ENCODE measurements at places on chromosomes 16 and 17. TPM values are rescaled to one million over a fixed set of nuclear protein-coding genes. Genes with fewer than 3 reads are reported as not detected.
A peak's percentile ranks its signal among the peaks of the same experiment; 100 is the strongest.

DNA sequence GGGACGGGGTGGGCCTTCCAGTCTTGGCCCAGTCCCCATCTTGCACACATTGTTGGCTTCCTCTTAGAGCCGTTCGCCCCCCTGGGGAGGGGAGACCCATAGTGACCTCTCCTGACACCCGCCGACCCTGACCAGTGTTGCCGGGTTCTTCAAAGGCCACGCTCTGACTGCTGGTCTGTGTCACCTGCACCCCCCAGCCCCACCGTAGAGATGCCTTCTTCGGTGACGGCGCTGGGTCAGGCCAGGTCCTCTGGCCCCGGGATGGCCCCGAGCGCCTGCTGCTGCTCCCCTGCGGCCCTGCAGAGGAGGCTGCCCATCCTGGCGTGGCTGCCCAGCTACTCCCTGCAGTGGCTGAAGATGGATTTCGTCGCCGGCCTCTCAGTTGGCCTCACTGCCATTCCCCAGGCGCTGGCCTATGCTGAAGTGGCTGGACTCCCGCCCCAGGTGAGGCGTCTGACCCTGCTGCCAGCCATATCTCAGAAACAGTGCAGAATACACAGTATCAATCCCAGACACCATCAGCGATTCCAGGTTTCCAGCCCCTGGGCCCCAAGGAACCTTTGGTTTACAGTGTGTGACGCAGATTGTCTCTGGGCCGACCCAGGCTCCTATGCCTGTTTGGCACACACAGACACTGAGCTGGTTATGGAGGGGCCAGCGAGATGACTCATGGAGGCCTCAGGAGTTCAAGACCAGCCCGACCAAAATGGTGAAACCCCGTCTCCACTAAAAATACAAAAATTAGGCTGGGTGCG lies 1.3 kb downstream of the SLC26A11 start:
- peak; percentile 24 for DNase-seq
- H3K27ac ChIP-seq: no peak overlapping the region
- H3K4me3 ChIP-seq: peak overlapping the region; percentile 70

DNA sequence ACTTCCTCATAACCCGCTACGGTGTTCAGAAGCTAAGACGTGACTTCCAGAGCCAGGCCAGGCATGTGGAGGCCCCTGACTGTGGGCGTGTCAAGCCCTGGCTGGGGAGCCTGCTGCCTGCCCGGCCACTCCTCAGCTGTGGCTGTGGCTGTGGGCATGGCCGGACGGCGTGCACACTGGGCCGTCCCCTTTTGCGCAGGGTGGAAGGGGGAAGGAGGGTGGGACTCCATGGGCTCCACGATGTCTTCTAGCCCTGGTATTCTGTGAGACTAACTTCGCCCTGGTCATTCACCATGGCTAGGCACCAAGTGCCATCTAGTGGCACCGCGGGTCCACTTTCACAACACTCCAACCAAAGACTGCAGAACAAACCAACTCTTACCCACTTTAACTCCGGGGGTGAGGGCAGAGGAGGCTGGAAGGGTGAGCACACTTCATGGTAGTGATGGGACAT lies 67.9 kb downstream of the N4BP1 start:
- H3K36me3 ChIP-seq: peaks cover 13% of the 10 kb centered on the region
- no peak overlapping the region for H3K4me3 ChIP-seq
- H3K27me3 ChIP-seq: no peaks in the 10 kb centered on the region
- DNase-seq: peak; percentile 72
- peaks cover 23% of the 10 kb centered on the region for H3K4me1 ChIP-seq

- H3K36me3 ChIP-seq: no peaks in the 10 kb centered on the region
- no peak overlapping the region for H3K27ac ChIP-seq
- no peaks in the 10 kb centered on the region for H3K27me3 ChIP-seq
- DNase-seq: no peak
These were observed 381.7 kb downstream of the SLC39A11 start for GRCh38 chr17:72710834-72711233.

- DNase-seq: no peak
- H3K27me3 ChIP-seq: no peaks in the 10 kb centered on the region
- no peaks in the 10 kb centered on the region for H3K36me3 ChIP-seq
- H3K4me1 ChIP-seq: peaks cover 3% of the 10 kb centered on the region
These were observed 3.2 kb downstream of the NDE1 start for GRCh38 chr16:15653227-15653626.

DNA sequence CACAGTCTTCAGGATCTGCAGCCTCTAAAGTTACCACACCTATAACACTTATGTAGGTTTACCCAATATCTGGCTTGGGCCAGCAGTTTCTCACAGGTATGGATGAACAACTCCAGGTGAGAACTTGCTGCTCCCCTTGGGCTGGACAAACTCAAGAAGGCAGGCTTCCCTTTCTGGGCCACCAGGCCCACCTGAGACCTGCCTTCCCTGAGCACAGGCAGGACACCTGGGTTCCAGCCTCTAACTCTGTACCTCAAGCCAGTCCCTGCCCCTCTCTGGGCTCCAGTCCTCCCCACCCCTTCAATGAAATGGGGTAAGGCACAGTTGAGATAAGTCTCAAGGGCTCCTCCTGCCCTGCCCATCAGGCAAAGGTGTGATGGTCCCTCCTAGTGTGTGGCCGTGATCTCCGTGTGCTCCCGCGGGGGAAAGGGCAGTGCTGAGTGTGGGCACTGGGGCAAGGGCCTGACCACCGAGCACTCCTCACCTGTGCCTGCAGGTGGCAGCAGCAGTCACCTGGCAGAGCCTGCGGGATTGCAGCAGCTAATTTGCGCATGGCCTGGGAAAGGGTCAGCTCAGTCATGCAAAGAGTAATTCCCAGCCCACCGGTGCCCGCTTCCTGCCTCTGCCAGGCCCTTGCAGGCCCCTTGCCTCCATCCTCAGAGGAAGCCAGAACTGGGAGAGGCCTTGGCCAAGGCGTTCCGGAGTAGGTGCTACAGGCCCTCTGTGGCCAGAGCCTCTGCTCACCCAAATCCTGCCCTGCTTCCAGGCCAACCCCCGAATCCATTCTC lies 28.2 kb upstream of the ADGRG1 start:
- peak; percentile 85 for DNase-seq
- H3K4me3 ChIP-seq: no peak overlapping the region
- no peaks in the 10 kb centered on the region for H3K27me3 ChIP-seq
- H3K36me3 ChIP-seq: no peaks in the 10 kb centered on the region
- peak overlapping the region; percentile 79 for H3K27ac ChIP-seq
- H3K4me1 ChIP-seq: no peaks in the 10 kb centered on the region

DNA sequence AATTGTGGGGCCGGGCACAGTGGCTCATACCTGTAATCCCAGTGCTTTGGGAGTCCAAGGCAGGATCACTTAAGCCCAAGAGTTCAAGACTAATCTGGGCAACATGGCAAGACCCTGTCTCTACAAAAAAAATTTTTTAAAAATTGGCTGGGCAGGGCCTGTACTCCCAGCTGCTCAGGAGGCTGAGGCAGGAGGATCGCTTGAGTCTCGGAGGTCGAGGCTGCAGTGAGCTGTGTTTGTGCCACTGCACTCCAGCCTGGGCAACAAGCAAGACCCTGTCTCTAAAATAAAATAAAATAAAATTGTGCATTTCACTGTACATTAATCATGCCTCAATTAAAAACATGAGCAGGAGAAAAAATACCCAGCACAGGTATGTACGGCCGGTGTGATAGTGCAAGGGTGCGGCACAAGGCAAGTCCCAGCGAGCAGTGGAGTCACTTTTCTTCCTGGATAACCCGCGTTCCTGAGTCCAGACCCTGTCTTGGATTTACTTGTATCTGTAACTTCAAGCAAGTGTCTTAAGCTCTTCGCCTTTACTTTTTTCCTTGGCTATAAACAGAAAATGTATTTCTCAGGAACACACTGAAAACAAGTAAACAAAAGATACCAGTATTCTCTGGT lies 11.4 kb downstream of the ZDHHC7 start:
- H3K4me3 ChIP-seq: no peak overlapping the region
- H3K36me3 ChIP-seq: peaks cover 6% of the 10 kb centered on the region
- no peak for DNase-seq
- no peaks in the 10 kb centered on the region for H3K27me3 ChIP-seq
- no peak overlapping the region for H3K27ac ChIP-seq

DNA sequence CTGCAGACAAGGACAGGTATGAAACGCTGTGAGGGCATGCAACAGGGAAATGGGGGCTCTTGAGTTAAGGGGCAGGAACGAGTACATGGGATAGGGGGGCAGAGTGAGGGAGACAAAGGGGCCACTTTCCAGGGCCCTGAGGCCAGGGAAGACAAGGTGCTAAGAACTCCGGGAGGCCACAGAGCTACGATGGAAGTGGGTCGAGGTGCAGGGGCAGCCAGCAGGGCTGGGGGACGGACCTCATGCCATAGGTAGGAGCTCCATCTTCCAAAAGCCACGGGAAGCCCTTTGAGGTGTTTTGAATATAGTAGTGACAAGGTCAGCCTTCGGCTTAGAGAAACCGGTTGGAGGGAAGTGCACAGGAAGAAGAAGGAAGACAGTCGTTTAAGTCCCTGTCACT lies 35.6 kb downstream of the RBFOX3 start:
- no peak overlapping the region for H3K27ac ChIP-seq
- H3K27me3 ChIP-seq: no peaks in the 10 kb centered on the region
- H3K4me3 ChIP-seq: no peak overlapping the region
- H3K36me3 ChIP-seq: no peaks in the 10 kb centered on the region
- peak; percentile 10 for DNase-seq
- H3K4me1 ChIP-seq: no peaks in the 10 kb centered on the region

DNA sequence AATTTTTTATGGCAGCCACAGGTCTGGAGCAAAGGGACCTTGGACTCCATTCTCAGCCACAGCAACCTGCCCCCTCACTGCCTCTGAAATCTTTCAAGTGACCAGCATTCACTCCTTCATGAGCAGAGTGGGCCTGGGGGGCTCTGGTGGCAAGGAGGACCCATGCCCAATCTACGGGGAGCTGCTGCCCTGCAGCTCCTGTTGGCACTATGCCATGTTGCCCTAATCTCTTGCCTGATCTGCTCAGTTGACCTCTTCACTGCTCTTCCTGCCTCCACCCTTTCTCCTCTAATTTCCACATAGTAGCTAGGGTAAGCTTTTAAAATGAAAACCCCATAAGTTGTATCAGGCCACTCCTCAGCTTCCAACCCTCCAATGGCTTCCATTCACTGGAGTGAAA lies 2.9 kb upstream of the PRKCB start:
- no peak overlapping the region for H3K4me3 ChIP-seq
- no peak for DNase-seq
- peaks cover 5% of the 10 kb centered on the region for H3K27me3 ChIP-seq

- no peaks in the 10 kb centered on the region for H3K27me3 ChIP-seq
- DNase-seq: peak; percentile 35
- no peaks in the 10 kb centered on the region for H3K4me1 ChIP-seq
- no peaks in the 10 kb centered on the region for H3K36me3 ChIP-seq
- H3K27ac ChIP-seq: no peak overlapping the region
- no peak overlapping the region for H3K4me3 ChIP-seq
These were observed 5.5 kb downstream of the CCDC182 start for GRCh38 chr17:57739402-57740234.

GRCh38 chr17:47687748-47688147 lies 6.2 kb upstream of the TBKBP1 start:
- no peak overlapping the region for H3K4me3 ChIP-seq
- H3K27ac ChIP-seq: peak overlapping the region; percentile 10
- no peaks in the 10 kb centered on the region for H3K4me1 ChIP-seq
- no peaks in the 10 kb centered on the region for H3K27me3 ChIP-seq

CDH3 gene
- polyA plus RNA-seq: 9.8 TPM

TUBG1 gene
- polyA plus RNA-seq: 61.9 TPM

FNDC8 gene
- polyA plus RNA-seq: not detected

KRT31 gene
- not detected for polyA plus RNA-seq

KRTAP9-8 gene
- not detected for polyA plus RNA-seq

KRT40 gene
- polyA plus RNA-seq: not detected
